ENCODE measurements at places on chromosomes 11 and 22. TPM values are rescaled to one million over a fixed set of nuclear protein-coding genes. Genes with fewer than 3 reads are reported as not detected.

Gene ATF4
- 222 TPM for total RNA-seq

Gene AGBL2
- total RNA-seq = 0.70 TPM

Gene TRIM49
- total RNA-seq = not detected

Gene ENDOD1
- 26.4 TPM for total RNA-seq

Gene FBLN1
- 838 TPM for total RNA-seq

Gene SH3BP1
- 8.0 TPM for total RNA-seq

Gene SLC35E4
- total RNA-seq = 5.7 TPM

Gene VSIG10L2
- total RNA-seq = not detected

Gene DCDC1
- total RNA-seq = 0.08 TPM

Gene FXYD2
- total RNA-seq = not detected

Gene TMPRSS4
- total RNA-seq = not detected

Gene SLC43A1
- 8.5 TPM for total RNA-seq

Gene OR8G5
- total RNA-seq = not detected

Gene SSTR3
- not detected for total RNA-seq

Gene RAG2
- not detected for total RNA-seq

Gene ART1
- not detected for total RNA-seq

Gene SCUBE1
- not detected for total RNA-seq

All from smooth muscle cell of the coronary artery (primary cell).